ENCODE measurements at places on chromosomes 2 and 18.

DNA sequence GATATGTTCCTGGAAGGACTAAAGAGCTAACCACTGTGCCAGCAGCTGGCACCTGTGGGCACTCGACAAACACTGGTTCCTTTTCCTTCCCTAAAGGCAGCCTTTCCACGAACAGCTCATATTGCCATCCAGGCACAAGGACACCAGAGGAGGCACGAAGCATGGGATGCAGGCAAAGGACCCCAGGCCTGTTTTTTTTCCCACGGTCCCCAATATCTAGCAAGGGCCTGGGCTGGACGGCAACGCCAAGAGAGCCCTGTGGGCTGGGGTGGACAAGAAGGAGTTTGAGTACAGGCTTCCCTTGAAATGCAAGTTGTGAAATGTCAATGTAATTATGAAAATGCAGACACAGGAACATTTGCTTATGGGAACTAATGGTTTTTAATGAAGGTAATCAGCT is 135.9 kb downstream of the CYP26B1 start:
- DNase-seq, result no peak

DNA sequence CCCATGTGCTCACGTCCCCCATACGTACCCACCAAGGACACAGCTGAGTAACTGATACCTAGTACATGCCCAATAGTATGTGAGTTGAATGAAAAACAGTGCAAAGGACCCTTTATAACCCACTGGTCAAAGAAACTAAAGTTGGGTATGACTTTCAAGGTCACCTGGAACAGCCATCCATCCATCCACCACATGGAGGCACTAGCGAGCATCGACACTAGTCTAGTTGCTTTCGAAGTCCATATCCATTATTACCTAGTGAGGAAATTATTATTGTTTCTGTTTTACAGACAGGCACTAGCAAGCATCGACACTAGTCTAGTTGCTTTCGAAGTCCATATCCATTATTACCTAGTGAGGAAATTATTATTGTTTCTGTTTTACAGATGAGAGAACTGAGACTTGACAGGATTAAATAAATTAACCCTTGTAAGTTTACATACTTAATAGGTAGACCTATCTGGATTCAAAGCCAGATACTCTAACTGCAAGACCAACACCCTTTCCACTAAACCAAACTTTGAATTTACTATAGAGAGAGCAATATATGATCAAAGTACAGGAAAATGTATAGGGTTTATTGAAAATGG is 233.7 kb downstream of the METTL4 start:
- DNase-seq, result no peak

DNA sequence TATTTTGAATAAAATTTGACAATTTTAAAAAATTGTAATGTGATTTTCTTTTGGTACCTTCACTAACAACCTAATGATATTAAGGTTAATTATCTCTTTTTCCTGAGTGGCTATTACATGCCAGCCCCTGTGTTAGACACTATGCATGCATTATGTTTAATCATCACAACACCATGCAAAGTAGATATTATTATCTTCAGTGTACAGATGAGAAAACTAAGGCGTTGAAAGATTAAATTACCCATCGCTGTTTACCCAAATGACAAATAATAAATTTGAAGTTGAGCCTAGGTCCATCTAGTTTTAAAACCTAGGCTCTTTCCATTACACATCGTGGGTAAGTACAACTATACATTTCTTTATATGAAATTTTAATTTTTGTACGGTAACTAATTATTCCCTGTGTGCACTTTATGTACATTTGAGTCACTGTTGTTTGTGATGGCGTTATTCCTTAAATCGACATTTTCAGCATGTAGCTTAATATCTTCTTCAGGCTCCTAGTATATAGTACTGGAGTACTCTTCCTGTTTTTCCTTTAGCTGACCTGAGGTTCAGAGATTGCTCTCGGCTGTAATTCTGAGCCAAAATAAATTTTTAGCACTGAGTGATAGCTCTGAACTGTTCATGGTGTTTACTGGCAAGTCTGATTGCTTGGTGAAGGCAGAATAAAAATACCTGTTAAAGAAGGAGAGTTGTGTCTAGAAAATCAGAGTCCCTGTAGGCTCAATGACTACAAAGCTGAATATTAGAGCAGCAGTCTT is 13.9 kb upstream of the MBD2 start:
- DNase-seq, result no peak

DNA sequence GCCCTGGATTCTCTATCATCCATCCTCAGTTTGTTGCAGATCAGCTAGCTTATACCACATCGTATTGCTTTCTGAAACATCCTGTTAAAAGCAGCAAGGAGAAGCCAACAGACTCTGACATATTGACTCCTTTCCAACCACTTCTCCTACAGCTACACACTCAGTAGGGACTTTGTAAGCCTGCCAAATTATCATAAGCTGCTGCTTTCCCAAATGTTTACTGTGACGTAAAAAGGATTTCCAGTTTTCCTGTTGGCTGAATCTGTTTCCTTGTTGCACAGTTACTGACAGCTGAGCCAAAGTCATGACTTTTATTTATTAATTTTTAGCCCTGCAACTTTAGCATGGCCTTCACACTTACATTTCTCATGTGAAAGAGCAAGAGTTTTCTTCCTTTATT is 294.3 kb downstream of the KCNJ3 start:
- DNase-seq, result no peak

DNA sequence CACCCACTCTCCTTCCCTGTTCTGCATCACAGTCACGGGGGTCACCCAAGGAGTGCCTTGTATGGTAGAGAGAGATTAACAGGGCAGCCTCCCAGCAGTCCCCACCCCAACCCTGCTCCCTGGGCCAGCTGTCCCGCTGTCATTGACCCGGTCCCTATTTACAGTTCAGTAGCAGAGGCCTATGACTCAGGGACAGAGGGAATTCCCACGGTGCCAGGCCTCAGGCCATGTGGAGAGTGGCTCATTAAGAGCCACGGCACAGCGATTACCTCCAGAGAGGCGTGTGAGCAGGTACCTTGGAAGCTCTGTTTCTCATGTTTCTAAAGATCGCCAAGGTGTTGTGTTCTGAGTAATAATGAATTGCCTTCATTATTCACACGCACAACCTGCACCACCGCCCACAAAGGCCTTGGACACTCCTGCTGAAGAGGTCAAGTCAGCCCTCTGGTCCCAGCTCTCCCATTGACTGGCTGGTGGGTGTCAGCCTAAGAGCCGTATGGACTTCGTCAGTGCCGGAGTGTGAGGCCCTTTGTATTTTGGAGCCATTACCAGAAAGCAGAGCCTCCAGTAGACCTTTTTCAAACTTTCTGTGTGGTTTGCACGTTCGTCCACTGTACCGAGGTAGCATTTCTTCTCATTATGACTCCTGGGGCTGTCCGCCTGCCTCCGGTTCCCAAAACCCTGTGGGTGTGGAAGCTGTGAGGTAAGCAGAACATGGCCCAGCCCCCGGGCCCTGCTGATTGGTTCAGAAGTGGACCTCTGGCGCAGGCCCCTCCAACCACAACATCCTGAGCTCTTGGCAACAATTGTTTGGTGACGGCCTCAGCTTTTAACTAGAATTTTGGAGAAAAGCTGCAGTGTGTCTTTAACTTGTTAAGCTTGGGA is 47.0 kb downstream of the SERTAD2 start:
- DNase-seq, result no peak

DNA sequence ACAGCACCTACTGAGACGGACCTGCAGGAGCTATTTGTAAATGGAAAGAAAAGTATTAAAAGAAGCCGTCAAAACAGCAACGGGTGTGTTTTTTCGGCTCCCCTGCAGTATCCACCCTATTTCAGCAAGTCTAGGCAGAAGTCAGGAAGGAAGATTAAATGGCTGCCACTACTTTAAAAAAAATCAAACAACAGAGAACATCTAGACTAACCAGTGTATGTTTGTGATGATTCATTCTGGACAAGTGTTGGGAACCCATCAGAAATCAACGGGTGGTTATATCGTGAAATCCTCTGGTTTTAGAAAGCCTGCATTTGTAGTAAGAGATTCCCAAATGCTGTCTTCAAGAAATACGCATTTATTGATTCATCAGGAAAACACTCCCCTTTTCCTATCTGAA is 9.0 kb downstream of the PMAIP1 start:
- no peak for DNase-seq

DNA sequence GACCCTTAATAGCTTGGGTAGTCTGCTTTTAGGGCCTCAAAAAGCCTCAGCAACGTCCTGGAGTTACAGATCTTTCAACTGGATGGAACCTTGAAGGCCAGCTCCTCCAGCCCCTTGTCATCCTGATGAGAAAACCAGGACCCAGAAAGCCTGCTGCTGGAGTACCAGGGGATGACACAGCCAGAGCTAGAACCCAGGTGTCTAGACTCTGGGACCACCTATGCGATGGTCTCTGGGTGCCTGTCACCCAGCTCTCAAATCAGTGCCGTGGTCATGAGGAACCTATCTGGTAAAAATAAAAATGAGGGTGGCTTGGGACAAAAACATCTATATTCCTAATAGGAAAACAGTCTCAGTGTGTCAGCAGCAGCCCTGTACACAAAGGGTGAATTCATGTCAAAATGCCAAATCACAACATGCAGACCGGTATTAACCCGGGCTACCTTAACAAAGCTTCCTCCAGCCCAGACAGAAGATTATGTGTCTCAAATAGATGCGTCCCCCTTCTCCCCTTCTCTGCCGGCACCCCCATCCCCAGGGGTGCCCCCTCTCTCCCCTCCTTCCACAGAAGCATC is 28.5 kb downstream of the SMAD7 start:
- no peak for DNase-seq

- no peak for DNase-seq
Measured at GRCh38 chr18:46583711-46584110, 73.3 kb downstream of the LOXHD1 start.

- DNase-seq, result no peak
Measured at GRCh38 chr18:10841203-10841602, 308.2 kb downstream of the PIEZO2 start.

DNA sequence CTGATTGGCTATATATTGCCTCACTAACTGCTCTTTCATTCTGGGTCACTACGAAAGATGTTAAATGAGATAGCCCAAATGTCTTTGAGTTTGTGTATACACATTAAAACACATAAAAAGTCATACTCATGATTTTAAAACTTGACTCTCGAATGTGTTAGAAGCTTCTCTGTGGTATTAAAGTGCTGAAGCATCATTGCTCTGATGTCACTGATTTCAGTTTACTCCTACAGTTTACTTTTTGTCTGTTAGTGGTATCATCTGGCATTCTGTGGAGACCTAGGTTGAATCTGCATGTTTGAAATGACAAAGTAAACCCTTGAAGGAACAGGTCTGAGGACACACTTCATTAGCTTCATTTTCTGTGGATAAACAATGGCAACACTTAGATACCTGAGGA is 10.7 kb downstream of the NT5DC4 start:
- DNase-seq, result no peak

DNA sequence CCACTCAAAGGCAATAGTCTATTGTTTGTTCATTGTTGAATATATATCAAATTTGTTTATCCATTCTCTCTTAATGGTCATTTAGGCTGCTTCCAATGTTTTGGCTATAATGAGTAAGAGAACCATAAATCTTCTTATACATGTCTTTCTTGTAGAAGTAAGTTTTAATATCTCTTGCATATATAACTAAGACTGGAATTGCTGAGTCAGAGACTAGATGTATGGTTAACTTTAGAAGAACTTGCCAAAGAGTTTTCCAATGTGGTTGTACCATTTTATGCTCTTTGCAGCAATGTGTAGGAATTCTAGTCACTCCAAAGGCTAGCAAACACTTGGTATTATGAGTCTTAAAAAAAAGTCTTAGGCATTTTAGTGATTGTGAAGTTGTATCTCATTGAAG is 610.0 kb upstream of the GCFC2 start:
- no peak for DNase-seq

DNA sequence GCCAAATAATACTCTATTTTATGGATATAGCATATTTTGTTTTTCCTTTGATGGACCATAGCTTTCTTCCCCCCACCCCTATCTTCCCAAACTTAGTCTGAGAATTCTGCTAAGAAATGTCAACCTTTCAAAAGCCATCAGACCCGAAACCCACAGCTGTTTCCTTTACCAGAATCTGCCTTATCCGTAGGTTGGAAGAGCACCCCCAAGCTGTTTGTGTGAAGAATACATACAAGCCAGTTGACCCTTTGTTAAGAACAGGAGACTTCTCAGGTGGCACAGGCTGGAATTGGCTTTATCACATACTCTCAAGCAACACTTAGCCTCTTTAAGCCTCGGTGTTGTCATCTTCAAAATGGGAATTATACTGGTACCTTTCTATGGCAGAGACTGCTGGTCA is 135.1 kb downstream of the ACTR3 start:
- DNase-seq, result no peak

DNA sequence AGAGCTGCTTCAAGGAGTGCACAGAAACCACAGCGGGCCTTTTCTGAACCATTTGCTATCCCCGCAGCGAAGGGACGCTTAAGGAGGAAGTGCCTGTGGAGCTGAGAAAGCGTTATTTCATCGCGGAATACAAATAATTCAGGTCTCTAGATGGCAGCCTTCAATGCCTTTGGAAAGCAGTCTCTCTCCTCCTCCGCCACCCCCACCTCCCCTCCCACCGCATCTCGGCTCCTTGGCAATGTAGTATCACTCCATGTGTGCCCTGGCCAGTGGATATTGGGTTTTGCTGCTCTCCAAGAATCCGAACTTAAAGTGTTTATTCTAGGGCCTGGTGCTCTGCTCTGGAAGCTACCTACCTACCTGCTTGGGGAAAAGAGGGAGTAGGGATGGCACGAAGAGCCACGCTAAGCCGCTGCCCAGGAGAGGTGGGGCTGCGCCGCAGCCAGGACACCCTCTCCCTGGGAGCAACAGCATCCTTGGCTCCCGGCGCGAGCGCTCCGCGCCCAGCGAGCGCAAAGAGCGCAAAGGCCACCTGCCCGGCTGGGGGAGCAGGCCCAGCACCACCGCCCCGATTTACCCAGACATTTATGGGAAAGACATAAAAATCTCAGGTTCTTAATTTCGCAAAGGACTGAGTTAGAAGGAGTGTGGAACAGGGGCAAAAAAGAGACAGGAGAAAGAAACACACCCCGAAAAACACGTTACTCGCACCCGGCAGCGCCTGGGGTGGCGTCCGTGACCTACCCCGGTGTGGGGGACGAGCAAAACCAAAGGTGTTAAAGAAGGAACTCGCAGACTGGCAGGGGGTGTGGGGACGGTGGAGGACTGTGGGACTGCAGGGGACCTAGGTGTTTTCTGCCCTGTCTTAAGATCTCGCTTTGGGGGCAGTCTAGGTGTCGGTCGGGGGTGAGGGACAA is 1.0 kb downstream of the SPHKAP start:
- no peak for DNase-seq

GRCh38 chr2:150228936-150229335 is 258.5 kb downstream of the RND3 start:
- no peak for DNase-seq

GRCh38 chr2:5285872-5286769 is 406.1 kb upstream of the SOX11 start:
- no peak for DNase-seq

- DNase-seq, result no peak
Measured at GRCh38 chr2:96158554-96158940, 13.3 kb upstream of the DUSP2 start.

- no peak for DNase-seq
Measured at GRCh38 chr2:75204833-75205232, 5.5 kb upstream of the TACR1 start.

Data from AG04449 (cell line).